Islet precursor cell (in vitro differentiated cells): ENCODE measurements at places on chromosomes 11 and 22.

GRCh38 chr11:72347691-72348090 is 86.6 kb downstream of the CLPB start:
- DNase-seq, result no peak

DNA sequence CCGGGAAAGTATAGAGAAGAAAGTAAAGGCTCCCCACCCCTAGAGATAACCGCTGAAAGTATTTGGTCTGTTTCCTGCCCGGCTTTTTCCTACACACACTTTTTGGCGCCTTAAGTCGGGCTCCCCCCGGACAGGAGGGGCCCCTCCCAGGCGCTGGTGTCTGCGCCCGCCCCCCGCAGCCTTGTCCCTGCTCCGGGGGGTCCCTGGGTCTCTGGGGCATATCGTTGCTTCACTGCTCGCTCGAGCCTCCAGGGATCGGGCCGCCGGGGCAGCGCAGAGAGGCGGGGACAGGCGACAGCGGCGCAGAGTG is 928 bp upstream of the CRACR2B start:
- no peak for DNase-seq

- DNase-seq, result no peak
Observed at GRCh38 chr11:96333191-96333719, 9.7 kb downstream of the MAML2 start.

DNA sequence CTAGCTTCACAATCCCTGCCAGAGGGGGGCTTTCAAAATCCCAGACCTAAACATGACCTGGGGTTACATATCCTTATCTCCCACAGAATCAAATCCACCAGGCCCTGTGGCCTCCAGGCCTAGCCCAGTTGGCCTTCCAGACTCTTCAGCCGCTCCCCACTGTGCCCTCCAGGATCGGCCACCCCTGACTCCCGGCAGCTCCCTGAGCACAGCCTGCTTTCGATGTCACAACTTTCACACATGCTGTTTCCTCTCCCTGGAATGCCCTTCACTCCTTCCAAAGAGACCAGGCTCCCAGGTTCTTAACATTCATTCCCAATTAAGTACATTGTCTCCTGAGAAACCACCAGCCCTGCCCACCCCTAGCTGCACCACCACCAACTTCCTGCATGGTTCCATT is 62.7 kb downstream of the CSNK2A3 start:
- peak; percentile 55 for DNase-seq

- no peak for DNase-seq
Observed at GRCh38 chr11:44167046-44167445, 71.6 kb downstream of the EXT2 start.

GRCh38 chr11:61406991-61407728 is 14.8 kb downstream of the TMEM216 start:
- DNase-seq, result no peak

DNA sequence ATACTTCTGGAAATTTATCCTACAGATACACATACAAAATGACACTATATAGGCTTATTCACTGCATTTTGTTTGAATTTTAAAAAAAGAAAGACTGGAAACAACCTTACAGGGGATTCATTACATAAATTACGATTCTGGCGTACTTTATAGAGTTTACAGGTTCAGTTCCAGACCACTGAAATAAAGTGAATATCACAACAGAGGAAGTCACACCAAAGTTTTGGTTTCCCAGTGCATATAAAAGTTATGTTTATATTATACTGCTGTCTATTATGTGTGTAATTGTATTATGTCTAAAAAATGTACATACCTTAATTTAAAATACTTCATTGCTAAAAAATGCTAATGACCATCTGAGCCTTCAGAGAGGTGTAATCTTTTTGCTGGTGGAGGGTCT is 62.0 kb downstream of the EMSY start:
- DNase-seq, result no peak

- no peak for DNase-seq
Observed at GRCh38 chr22:32203181-32204039, 1.5 kb downstream of the RFPL2 start.

GRCh38 chr11:100888836-100889235 is 201.7 kb downstream of the ARHGAP42 start:
- no peak for DNase-seq

- DNase-seq, result no peak
Observed at GRCh38 chr11:61168042-61168688, 6.9 kb upstream of the VPS37C start.

- no peak for DNase-seq
Observed at GRCh38 chr11:29005401-29005980, 897.3 kb downstream of the METTL15 start.

DNA sequence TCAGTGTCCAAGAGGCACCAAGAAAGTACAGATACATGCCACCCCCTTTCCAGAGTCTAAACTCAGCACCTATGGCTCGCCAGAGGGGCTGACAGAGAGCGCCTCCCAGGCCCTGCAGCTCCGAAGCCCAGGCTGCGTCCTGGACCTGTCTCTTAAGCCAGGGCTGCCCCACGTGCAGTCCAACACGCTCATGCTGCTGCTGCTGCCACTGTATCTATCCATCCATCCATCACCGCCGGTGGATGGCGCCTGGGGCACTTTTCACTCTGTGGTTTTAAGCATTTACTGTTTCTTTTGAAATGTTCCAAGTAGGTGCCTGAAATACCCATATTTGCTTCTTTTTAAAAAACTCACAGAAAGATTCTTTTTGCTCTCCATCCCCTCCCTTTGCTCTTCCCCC is 41.8 kb downstream of the MACROD1 start:
- peak; percentile 73 for DNase-seq

- peak; percentile 48 for DNase-seq
Observed at GRCh38 chr11:12198251-12199222, 88.1 kb downstream of the MICAL2 start.

GRCh38 chr11:35850191-35850590 is 93.7 kb upstream of the LDLRAD3 start:
- no peak for DNase-seq

DNA sequence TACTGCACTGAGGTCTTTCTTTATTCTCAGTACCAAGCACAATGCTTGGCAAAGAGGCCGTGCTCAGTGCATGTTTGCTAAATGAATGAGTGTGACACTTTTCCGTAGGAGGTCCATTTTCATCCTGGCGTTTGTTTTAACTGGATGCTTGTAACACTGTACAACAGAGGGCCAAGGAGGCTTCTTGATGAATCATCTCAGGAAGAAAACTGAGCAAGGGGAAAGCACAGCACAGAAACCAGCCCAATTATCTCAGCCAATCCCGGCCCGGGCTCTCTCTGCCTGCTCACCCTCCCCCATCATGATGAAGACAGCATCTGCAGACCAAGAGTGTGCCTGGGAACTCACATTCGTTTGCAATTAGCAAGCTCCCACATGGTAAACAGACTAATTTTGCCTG is 570.3 kb downstream of the OPCML start:
- DNase-seq, result peak; percentile 87

- no peak for DNase-seq
Observed at GRCh38 chr11:7511401-7511800, 2.4 kb upstream of the PPFIBP2 start.

GRCh38 chr11:32088117-32088941 is 2.5 kb upstream of the RCN1 start:
- no peak for DNase-seq

DNA sequence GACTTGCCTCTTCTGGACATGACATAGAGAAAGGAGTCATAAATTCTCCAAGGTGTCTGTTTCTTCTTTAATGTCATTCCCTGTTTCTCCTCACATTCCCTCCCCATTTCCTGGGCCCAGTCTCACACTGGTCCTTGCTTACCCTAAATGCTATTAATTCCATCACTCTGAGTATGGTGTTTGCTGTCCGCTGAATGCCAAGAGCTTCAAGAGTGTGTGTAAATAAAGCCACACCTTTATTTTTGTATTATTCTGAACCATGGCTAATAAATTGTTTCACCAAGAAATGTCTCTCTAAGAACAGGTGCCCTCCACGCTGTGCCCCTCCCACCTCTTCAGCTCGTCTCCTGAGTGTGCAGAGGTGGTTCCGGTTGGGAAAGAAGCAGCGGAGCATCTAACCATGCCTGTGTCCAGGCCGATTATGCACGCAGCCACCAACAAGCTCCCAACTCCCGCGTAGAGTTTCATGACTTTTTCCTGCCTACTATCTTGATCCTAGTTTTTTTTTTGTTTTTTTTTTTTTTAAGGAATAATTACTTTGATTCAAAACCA is 8.6 kb downstream of the TMEM121B start:
- no peak for DNase-seq

- DNase-seq, result no peak
Observed at GRCh38 chr11:35856756-35857155, 87.1 kb upstream of the LDLRAD3 start.

DNA sequence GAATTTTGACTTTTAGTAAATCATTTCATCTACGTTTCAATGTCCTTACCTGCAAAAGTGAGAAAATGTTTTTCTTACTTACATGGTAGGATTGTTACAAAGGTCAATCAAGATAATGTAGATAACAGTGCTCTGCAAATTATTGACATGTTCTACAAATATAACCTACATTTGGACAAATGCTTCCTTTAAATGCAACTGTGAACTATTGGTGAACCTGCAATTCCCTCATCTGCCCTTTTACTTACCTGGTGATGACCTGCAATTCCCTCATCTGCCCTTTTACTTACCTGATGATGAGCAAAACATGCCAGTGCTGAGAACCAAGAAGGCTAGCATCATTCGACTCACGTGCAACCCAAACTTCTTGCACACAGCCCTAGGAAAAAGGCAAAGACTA is 11.1 kb downstream of the ALG9 start:
- no peak for DNase-seq

DNA sequence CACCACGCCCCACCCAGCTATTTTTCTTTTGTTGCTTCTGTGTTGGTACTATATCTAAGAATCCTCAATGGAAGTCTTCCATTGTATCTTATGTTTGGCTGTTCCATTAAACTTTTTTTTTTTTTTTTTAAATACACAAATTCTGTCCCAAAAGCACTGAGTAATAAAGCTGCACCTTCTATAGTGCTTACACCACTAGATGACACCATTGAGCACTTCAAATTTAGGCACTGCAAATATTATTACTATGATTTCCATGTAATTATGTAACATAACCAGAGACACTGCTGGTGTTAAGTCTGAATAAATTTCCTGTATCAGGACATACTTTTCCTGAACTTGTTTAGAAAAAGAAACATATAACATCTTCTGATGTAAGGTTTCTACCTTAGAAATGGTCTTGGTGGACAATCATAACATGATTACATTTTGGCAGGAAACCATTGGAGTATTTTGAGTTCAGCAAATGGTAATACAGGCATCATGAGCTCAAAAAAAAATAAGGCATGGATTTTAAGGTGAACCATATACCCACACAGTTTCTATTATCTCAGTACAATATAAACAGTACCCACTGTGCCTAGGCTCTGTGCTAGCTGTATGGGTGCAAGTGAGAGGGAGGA is 110.5 kb downstream of the ATG16L2 start:
- no peak for DNase-seq

DNA sequence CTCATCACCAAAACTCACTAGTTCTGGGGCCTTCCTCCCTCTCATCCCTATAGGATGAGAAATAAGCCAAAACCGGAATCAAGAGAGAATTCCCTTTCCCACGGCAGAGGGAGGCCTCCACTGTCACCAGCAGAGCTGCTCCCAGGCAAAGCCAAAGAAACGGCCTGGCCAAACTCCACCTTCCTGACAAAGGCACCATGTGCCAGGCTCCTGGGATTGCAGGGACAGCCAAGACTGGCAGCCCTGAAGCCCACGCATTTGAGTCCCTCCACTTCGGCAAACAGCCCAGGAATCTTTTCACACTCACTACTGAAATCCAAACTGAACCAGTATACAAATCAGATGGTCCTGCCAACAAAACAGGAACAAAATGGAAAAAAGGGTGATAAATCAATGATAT is 6.1 kb downstream of the SMCO4 start:
- no peak for DNase-seq

DNA sequence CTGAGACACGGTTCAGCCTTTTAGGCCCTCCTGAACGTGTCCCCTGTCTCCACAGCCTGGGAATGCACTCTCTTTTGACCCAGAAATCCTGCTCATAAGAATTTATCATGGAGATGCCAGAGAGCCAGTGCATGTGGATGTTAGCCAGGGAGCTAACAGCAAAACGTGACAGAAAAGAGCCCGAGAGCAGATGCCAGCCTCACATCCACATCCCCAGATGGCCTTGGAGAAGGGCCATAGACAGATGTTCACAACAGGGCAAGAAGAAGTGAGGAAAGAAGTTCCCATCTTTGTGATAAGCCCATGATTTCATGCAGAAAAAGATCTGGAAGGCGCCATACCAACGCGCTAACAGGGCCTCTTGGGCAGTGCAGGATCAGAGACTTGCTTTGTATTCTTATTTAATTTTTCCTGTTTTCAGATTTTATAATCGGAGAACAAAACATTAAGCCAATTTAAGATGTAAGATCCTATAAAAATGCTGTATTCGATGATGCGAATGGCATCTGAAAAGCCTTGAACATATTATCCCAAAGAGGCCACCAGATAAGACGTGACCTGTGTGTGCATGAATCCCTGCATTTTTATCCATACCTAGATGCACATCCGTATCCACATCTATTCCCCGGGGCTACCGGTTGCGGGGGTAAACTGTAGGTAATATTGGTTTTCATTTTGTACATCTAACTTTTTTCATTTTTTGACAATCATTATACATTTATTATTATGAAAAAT is 48.7 kb downstream of the IGLL5 start:
- DNase-seq, result no peak

DNA sequence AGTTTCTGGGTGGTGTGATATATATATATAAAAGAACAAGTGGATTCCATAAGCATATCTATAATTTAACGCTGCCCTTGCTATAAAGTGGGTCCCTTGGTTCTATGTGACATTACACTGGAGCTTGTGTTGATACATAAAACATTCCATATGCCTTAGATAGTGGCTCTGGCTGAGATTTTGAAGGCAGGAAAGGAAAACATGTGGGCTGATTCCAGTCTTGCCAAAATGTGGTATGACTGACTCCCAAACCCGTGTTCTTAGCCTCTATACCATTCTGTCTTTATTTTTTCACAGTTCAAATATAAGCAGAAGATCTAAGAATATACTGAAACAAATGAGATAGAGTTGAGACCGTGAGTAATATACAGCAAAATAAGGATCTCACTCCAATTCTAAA is 522.8 kb upstream of the LRRC4C start:
- DNase-seq, result no peak

GRCh38 chr11:79610678-79611077 is 169.8 kb upstream of the TENM4 start:
- DNase-seq, result no peak

GRCh38 chr11:125494974-125495725 is 915 bp downstream of the FEZ1 start:
- peak; percentile 65 for DNase-seq

DNA sequence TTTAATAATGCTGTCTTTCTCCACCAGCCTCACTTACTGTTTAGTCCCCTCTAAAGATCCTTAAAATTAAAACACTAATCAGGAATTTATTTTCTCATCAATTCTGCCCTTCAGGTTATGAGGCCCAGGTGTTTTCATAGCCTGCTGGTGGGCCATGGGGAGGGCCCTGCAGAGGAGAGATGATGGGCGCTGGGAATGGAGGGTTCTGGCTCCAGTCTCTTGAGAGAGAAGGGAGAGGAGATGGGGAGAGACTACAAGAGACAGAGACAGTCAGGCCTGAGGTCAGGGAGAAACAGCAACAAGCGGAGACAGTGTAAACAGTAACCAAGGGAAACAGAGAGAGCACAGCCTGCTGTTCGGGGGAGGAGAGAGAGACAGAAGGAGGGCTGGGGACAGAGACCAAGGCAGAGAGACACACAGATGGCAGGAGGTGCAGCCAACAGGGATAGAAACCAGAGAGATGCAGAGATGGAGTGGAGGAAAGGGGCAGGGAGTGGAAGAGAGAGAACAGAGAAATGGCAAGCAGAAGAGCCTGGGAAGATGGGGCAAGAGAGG is 187.3 kb upstream of the SYT13 start:
- peak; percentile 53 for DNase-seq
